ENCODE measurements at places on chromosomes 2 and 18.

DNA sequence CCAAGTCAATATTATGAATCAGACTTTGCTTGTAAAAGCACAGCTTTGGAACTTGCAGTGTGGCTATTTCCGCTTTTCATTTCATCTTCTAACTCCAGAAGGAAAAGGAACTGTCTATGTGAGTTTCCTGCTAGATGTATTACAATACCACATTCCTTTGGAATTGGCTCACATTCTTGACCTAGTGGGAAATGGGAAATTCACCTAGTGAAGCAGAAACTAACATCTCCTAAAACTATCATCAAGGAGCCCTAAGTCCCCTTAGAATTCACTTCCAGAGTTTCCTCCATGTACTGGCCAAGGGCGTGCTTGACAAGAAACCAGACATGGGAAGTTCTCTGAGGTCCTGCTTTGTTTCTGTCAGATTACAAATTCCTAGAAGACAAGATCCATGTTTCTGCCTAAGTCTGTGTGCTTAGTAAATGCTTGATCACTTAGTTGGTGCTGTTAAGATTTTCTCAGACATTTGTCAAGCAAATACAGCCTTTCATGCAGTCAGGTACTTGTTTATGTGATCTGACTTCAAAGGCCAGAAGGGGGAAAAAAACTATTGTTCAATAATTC, 275.7 kb upstream of the FN1 start:
- DNase-seq: no peak

DNA sequence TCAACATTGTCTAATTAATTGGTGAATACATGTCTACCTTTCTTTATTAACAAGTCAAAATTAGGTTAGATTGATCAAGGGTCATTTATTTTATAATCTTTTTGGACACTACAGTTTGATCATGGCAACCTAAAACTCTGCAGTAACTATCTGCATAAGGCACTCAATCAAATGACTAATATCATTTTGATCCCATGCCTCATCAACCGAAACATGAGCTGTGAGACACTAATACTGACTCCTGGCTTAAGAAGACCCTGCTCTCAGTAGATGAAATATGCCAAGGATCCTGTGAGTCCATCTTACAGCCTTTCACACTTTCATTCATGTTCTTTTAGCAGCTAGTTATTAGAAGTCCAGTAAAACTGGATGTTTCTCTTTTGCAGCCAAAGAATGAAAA, 169.4 kb upstream of the CAVIN2 start:
- no peak for DNase-seq

DNA sequence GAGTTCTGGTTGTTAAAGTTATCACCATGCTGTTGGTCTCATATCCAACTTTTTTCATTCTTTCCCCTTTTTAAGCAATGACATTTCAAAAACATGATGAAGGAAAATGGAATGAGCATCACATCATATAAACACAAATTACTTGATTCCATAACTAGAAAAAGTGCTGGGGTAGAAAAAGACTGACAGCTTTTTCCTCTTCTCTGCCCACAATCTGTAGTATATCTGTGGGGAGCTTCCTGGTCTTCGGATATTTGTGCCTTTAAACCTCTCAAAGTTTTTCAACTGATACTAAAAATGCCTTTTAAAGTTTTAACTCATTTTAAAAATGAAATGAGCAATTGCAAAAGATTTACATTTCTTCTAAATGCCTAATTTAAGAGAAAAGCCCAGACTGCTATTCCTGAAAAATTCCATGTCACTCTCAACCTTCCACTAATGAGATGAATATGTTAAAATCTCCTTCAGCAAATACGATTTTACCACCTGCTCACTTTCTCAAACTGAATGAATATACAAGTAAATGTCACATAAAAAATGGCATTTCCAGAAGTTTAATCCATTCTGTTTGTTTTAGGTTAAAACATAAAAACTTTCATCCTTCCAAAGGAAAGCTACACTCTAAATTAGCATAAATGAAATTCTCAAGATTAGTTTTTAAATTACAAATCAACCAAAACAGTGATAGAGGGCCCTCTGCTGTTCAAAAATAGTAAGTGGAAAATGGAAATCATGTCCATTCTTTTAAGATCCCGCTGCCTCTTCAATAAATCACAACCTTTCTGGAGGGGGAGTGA, 2.1 kb downstream of the DNAH7 start:
- DNase-seq: no peak

DNA sequence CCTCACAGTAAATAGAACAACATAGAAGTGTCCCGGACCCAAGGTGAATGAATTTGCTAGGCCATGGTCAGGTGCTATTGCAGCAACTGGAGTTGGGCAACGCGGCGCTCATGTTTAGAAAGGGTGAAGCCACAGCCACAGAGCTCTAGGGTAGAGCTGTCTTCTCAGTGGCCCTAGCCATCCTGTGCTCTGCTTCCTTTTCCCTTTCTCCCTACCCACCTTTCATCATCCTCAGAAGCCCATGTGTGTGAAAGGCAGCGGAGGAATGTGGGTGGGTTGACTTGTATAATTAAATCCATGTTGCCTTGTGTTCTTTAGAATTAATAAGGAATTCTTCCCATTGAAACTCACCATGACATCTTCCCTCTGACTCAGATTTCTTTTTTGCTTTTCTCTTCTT, 336.7 kb downstream of the OSR1 start:
- no peak for DNase-seq

GRCh38 chr2:43041661-43042360, 184.6 kb downstream of the ZFP36L2 start:
- no peak for DNase-seq

- no peak for DNase-seq
Measured at GRCh38 chr2:6896930-6897759, 19.6 kb downstream of the RSAD2 start.

DNA sequence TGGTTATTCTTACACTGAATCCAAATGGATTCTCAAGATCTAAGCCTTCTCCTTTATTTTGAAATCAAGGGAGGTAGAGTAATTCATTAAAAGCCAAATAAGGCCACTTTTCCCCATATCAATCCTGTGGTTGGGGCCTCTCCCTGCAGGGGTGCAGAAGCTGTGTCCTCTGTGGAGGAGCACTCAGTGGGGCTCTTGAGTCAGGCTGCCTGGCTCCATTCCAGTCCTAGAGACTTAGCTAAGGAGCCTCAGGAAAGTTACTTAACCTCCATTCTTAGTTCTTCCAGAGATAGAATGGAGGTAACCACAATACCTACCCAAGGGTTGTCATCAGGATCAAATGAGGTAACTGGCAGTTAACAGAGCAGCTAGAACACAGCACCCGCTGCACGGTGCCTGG, 564.3 kb downstream of the CMPK2 start:
- no peak for DNase-seq

DNA sequence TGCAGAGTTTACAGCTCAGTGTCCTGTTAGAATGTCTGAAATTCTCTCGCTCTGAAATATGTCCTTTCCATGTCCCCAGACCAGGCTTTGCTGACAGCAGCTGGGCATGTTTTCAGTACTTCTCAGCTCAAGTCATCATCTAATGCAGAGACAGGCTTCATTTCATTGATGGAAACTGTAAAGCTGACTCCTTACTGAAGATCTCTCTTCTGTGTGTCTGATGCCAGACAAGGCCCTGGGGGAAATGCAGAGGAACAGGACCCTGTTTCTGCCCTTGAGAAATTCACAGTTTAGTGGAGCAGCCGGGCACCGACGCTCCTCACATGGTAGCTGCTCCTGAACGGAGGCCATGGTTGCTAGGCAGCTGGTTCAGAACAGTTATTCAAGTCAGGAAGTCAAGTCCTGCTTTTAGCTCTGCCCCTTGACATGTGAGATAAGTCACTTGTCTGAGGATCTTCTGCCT, 24.6 kb upstream of the FZD7 start:
- DNase-seq: no peak

DNA sequence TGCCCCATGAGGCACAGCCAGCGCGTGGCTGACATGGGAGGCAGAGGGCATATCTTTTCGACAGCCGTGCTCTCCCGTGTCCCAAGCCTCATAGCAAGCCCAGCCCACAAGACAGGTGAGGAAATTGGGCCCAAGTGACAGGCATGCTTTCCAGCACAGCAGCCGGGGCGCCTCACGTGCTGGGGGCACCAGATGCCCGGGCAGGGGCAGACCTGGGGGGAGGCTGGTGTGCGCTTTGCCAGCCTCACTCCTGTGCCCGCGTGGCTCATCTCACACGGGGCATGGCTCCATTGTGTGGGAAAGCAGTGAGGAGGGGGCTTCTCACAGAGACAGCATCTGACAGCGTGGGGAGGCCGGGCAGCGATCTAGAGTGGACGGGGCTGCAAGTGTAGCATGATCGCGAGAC, 93.2 kb downstream of the USP40 start:
- DNase-seq: no peak

- DNase-seq: no peak
Measured at GRCh38 chr2:10686176-10686730, 3.5 kb downstream of the NOL10 start.

- DNase-seq: no peak
Measured at GRCh38 chr2:222862106-222862908, 1.5 kb downstream of the ACSL3 start.

GRCh38 chr2:229340086-229340760, 69.1 kb upstream of the PID1 start:
- DNase-seq: no peak

- DNase-seq: no peak
Measured at GRCh38 chr2:1136846-1137245, 186.2 kb downstream of the SNTG2 start.

GRCh38 chr18:54396760-54397159, 39.1 kb downstream of the C18orf54 start:
- DNase-seq: no peak

GRCh38 chr2:118065921-118066511, 22.3 kb upstream of the INSIG2 start:
- no peak for DNase-seq

DNA sequence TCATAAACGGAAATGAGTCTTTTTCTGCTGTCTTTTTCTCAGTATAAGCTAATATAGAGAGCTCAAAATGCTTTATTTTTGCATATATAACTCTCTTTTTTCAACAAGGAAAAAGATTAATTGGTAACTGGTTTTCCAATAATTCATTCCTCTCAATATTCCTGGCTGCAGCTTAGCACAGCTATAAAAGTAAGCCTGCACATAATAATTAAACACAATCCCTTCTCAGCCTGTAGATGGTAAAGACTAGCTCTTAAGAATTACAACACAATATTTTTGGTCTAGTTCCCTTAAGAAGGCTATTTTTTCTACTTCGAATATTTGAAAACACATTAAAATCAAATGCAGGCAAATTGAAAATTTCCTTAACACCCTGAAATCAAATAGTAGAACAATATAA, 258.0 kb downstream of the DOK6 start:
- DNase-seq: no peak

DNA sequence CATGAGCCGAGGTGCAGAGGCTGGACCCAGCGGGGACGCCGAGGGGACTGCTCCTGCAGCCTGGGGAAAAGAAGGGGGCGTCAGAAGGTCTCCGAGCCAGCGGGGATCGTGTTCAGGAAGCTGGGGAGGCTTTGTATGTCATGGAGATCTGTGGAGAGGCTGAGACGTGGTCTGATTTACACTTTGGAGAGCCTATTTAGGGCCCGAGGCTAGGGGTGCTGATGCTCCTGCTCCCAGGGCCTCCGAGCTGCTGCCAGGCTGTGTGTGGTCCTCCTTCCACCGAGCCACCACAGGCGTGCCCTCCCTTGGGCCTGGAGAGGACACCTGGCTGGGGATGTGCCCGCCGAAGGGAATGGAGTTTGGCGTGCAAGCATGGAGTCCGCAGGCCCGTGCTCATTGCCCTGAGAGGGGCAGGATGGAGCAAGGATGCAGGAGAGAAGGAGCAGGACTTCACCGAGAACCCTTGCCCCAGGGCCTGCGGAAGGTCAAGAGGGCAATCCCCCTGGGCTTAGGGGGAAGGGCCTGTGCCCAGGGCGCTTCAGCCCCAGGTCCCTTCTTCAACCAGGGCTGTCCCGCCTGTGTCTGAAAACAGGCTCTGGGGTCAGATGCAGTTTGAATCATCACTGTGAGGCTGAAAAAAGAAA, 252.5 kb downstream of the VAPA start:
- DNase-seq: no peak

GRCh38 chr2:199997296-199997695, 41.9 kb downstream of the MAIP1 start:
- no peak for DNase-seq

DNA sequence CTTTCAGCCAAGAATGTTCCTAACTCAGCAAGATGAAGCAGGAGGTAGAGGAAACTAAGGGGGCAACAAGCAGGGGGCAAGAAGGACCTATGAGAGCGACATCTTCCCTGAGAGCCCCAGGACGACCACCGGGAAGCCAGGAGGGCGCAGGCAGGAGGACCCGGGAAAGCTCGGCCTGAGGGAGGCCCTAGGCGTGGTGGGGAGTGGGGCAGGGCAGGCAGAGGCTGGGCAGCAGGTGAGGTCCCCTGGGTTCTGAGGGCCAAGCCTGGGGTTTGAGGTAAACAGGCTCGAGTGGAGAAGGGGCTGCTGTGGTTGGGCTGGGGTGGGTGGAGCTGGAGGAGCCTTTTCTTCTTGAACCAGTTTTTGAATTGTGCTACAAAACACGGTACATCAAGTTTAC, 1.3 kb upstream of the ALPI start:
- no peak for DNase-seq

GRCh38 chr2:105610576-105611332, 134.0 kb upstream of the NCK2 start:
- no peak for DNase-seq

- DNase-seq: no peak
Measured at GRCh38 chr2:102094917-102095316, 47.6 kb upstream of the IL1R1 start.

- no peak for DNase-seq
Measured at GRCh38 chr2:217047209-217047608, 187.3 kb upstream of the TNP1 start.

- DNase-seq: no peak
Measured at GRCh38 chr2:211996857-211997256, 541.7 kb downstream of the ERBB4 start.
